ENCODE measurements at places on chromosomes 16 and 17. TPM values are rescaled to one million over a fixed set of nuclear protein-coding genes. Genes with fewer than 3 reads are reported as not detected.
A peak's percentile ranks its signal among the peaks of the same experiment; 100 is the strongest.

DNA sequence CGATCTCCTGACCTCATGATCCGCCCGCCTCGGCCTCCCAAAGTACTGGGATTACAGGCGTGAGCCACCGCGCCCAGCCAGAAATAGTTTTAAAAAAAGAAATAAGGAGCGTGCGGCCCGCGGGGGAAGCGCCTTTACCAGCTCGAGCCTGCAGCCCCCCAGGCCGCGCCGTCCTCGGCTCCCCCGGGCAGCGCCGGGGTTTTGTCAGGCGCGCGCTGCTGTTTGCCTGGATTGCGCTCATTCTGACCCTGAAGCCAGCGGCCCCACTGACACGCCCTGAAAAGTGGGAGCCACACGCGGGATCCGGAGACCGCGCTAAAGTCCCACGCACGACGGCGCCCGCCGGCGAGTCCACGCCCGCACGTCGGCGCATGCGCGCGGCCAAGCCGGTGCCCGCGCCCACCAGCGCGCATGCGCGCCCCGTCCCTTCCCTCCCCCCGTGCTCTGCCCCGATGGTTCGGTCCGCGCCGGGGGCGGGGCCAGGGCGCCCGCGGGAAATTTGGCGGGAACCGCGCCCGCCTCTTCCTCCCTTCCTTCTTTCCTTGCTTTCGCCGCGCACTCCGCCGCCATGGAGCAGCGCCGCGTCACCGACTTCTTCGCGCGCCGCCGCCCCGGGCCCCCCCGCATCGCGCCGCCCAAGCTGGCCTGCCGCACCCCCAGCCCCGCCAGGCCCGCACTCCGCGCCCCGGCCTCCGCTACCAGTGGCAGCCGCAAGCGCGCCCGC, at the start of gene CDT1:
TSS of gene CDT1 (plus strand) at position 526 of the 724 bp plus-strand sequence. CDS start at position 569, 43 bp downstream.
- no peaks in the 10 kb centered on the region for H3K36me3 ChIP-seq
- peak; percentile 82 for DNase-seq
- H3K4me1 ChIP-seq, result peaks cover 25% of the 10 kb centered on the region

DNA sequence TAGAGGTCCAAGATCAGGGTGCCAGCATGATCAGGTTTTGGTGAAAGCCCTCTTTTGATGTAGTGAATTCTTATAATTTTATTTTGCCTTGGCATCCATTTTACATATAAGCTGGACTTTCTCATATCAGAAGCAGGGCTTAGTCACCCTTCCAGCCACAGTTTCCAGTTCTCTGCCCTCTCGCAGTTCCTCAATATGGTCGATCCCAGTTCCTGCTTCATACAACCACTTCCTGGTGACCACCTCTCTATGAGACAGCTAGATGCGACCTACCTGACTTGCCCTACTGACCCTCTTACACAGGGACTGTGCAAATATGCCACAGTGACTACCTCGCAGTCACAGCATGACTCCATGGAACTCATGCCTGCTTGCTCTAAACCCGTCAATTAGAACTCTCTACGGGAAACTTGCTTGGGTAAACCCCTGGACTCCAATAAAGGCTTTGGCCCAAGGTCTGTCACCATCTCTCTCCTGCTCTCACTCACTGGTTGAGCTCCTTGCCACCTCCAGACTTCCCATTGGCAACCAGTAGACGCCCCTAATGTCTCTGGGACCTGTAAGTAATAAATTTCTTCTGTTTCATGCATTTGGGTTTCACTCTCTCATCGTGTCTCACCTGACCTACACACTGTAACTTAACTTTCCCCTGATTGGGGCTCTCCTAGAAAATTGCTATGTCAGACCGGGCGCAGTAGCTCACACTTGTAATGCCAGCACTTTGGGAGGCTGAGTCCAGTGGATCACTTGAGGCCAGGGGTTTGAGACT, 21.4 kb downstream of the CD300LG start:
- no peak overlapping the region for H3K27ac ChIP-seq
- no peaks in the 10 kb centered on the region for H3K4me1 ChIP-seq
- no peaks in the 10 kb centered on the region for H3K27me3 ChIP-seq
- no peak overlapping the region for H3K4me3 ChIP-seq

GRCh38 chr16:16025214-16025968, 76.0 kb downstream of the ABCC1 start:
- peak; percentile 65 for DNase-seq
- H3K27ac ChIP-seq, result peak overlapping the region; percentile 48
- H3K4me1 ChIP-seq, result no peaks in the 10 kb centered on the region
- no peak overlapping the region for H3K4me3 ChIP-seq

GRCh38 chr16:88077328-88078108, 126.3 kb downstream of the BANP start:
- no peak overlapping the region for H3K4me3 ChIP-seq
- no peaks in the 10 kb centered on the region for H3K4me1 ChIP-seq
- no peaks in the 10 kb centered on the region for H3K27me3 ChIP-seq

- H3K27ac ChIP-seq, result no peak overlapping the region
- no peak for DNase-seq
- no peaks in the 10 kb centered on the region for H3K27me3 ChIP-seq
- H3K4me1 ChIP-seq, result peaks cover 15% of the 10 kb centered on the region
- H3K4me3 ChIP-seq, result no peak overlapping the region
Observed at GRCh38 chr16:14298374-14299122, 227.4 kb downstream of the MRTFB start.

Gene NOG
- total RNA-seq, result 1.5 TPM

Gene CIBAR2
- total RNA-seq, result not detected

Gene NLRC3
- total RNA-seq, result 1.1 TPM

Data from right atrium auricular region (tissue), 2 donors.